ENCODE measurements at places on chromosomes 7 and 10.

GRCh38 chr7:129843365-129843898 lies 109.3 kb downstream of the UBE2H start:
- DNase-seq: no peak

DNA sequence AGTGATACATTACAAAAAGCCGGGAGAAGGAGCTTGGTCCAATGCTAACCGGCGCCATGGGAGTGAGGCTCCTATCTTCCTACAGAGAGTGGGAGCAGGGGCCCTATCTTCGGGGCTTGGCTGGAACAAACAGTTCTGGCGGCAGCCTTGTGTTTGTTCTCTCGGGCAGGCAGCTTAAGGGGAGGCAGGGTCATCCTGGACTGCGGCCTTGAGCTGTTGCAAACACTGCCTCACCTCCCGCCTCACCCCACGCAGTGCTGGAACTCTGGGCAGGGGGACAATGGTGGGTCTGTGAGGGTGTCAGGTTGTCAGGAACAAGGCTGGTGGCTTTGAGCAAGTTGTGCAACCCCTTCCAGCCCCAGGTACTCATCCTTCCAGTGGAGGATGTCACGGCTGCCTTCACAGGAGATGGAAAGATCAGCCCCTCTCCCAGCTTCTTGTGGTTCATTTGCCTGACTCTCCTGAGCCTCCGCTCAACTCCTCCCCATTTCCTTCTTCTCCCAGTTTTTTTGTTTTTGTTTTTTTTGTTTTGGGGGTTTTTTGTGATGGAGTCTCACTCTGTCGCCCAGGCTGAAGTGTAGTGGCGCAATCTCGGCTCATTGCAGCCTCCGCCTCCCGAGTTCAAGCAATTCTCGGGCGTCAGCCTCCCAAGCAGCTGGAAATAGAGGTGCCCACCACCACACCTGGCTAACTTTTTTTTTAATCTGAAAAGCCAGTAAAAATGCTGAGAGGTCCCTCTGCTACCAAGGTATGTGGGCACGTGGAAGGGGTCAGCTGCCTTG lies 57.4 kb downstream of the SPOCK2 start:
- DNase-seq: no peak

DNA sequence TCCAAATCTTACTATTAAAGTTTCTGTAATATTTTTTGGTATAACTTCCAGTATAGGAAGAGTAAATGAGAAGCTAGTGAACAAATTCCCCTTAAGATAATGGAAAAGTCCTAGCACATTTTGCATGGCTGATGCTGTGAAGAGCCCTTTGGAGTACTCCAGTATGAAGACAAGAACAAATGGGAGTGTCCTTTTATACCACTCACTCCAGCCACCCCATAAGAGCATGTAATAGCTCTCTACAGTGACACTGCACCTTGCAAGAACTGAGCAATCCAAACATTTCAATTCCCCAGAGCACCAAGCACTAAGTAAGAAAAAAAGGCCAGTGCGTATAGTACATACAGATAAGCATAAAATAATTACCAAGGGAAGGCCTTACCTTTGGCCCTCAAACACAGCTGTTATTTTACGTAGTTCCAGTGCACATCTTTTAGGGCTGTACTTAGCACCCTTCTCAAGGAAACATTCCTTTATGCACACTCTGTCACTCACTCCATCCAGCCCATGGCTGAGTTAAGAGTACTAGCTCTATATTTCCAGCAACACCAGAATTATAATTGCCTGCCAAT lies 135.4 kb downstream of the ST7 start:
- DNase-seq: no peak

DNA sequence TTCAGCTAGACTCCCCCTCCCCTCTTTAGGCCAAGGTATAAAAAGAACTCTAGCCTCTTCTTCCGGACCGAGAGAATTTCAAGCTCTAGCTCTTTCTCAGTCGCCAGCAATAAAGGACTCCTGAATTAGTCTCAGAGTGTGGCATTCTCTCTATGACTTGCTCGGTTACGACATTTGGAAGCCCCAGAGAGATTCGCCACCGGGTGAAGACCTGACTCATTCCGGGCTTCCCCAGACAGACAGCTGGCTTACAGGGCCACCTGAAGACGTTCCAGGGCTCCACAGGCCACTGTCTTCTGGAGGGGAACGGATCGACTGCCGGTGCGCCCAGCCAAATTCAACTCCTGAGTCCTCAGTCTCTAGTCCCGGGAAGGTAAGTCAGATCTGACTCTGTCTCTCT lies at the start of gene AKR1B15:
TSS of gene AKR1B15 (plus strand) at position 234 of the 400 bp plus-strand sequence. CDS start 15,510 bp downstream, outside the sequence.
- no peak for DNase-seq

GRCh38 chr10:48465860-48466521 lies 138.9 kb downstream of the ARHGAP22 start:
- DNase-seq: no peak

- DNase-seq: no peak
These were observed 386.0 kb downstream of the EXOC4 start for GRCh38 chr7:133638857-133639256.

- no peak for DNase-seq
These were observed 31.9 kb downstream of the SCRN1 start for GRCh38 chr7:29957521-29958310.

- DNase-seq: no peak
These were observed 46.2 kb downstream of the COL13A1 start for GRCh38 chr10:69847883-69848282.

GRCh38 chr10:46026106-46026505 lies 4.3 kb downstream of the NCOA4 start:
- no peak for DNase-seq

DNA sequence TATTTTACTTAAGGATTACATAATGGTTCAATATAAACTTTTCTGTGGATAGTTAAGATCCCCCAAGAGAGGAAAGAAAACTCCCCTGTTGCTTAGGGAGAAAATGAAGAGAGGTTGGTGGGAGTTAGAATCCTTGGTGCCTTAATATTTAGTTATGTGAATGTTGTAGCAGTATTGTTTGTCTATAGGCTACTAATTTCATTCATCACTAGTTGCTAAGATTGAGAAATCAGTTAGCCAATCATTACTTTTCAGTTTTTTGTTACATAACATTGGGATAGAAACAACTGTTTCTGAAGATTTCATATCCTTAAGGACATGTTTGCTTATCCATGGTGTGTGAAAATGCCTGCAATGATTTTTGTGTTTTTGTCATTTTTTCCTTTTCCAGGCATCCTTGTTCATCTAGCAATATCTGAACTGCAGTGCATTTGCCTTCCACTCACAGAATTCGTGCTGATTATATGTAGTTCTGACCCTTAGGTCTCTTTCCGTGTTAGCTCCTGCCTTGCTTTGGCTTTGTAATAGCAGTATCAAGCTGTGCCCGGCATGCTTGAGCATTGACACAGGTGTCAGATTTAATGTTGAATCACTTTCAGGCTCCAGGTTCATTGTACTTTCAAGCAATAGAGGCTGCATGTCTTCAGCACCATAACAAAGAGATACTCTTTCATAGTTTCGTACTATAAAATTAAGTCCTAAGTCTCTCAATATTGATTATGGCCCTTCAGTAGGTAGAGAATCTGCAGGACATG lies 85.0 kb downstream of the PODXL start:
- no peak for DNase-seq

- peak; percentile 62 for DNase-seq
These were observed 48.4 kb downstream of the TES start for GRCh38 chr7:116258734-116259133.

DNA sequence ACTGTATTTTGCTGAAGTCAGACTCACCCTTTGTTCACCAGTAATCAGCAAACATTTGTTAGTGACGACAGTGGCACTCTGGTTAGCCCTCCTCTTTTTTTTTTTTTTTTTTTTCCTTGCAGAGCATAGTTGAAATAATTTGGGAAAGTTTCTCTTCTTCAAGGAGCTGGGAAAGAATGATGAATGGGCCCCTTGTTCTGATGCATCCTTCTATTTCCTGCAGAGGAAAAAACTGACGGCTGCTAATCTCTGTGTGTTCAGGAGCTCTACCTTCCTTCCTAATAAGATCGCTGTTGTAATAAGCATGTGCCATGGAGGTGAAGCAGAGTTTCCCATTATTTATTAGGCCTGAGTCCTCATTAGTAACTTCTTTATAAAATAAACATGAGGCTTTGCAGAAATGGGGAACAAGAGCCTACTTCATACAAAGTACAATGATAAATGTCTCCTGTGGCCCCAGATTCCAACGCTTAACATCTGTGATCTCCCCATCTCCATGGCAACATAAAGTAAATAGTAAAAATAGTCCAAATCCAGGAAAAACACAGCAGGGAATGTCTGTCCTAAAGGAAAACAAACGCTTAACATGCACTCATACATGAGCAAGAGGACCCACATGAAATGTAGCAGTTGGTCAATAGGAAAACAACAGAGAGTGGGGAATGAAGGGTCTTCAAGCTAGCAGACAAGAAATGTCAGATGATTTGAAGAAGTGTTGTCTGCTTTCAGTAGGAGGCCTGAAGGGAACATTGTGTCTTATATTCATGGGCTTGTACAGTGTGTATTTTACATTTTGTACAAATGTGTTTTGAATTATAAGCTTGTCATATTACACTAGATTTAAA lies 59.1 kb upstream of the CALD1 start:
- DNase-seq: no peak

DNA sequence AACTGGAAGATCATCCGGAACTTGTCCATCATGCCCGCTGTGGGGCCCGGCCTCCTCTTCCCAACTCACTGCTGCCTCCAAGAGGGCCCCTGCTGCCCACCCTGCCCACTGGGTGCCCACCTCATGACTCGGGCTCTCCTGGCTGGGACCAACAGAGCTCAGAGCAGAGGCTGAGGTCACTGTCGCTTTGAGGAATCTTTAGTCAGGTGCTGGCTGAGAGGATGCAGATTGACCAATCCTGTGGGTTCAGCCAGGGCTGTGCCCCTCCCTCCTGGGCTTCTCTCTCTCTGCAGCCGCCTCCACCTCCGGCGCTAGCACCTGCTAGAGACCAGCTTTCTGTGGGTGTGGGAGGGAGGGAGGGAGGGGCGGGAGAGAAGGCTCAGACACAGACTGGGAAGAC lies at the start of gene CALHM1:
TSS of gene CALHM1 (minus strand) at position 181 of the 400 bp plus-strand sequence. CDS start at position 32, 149 bp downstream.
- DNase-seq: no peak

GRCh38 chr7:117874191-117874700 lies 1.0 kb upstream of the CTTNBP2 start:
- DNase-seq: no peak

DNA sequence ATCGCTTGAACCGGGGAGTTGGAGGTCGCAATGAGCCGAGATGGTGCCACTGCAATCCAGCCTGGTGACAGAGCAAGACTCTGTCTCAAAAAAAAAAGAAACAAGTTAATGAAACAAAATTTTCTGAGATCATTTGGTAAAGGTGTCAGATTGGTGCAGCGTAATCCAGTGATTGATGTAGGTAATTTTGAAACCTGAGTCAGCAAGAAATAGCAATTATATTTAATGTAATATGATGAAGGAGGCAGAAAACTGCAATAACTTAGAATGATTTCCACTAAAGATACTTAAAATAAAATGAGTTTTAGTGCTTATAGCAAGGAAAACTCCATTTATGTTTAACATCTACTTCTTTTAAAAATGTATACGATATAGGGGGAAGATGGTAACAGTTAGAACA lies 1049.8 kb upstream of the C7orf33 start:
- no peak for DNase-seq

DNA sequence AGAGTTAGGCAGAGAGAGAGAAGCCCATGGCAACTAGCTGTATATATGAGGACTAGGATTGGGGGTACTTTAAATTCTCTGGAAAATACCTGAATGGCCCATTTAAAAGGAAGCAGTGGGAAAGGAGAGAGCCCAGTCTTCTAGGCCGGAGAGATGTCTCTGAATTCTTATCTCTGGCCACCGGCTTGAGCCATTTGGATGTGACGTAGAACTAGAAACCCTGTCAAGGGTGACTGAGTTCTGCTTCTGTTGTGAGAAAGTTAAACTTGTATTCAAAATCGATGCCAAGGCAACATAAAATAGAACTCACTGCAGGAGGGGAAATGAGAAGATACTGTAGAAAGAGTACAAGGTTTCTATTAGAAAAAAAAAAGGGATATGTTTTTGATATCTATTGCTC lies 6.3 kb upstream of the GSTK1 start:
- DNase-seq: no peak

DNA sequence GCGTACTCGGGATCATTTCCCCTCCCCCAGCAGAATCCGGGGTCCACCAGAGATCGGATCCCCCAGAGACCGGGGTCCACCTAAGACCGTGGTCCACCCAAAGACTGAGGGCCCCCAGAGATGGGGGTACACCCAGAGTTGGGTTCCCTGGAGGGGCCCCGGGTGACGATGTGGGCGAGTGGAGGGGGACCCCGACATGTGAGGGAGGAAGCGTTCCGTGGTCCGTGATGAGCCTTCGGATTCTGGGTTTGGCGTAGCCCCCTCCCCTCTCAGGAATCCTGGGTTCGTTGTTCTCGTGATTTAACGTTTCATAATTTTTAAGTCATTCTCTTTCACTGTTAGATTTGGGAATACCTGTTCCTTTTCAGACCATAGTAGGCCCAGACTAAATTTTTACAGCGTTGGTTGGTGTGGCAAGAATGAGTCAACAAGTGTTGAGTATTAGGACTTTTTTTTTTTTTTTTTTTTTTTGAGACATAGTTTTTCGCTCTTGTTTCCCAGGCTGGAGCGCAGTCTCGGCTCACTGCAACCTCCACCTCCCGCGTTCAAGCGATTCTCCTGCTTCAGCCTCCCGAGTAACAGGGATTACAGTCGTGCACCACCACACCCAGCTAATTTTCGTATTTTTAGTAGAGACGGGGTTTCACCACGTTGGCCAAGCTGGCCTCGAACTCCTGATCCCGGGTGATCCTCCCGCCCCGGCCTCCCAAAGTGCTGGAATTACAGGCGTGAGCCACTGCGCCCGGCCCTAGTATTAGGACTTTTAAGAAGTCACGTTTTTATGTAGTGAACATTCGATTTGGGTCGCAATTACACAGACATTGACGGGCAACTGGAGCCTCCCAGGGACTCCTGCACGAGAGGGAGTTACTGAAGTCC lies 672 bp downstream of the GTPBP4 start:
- DNase-seq: no peak

DNA sequence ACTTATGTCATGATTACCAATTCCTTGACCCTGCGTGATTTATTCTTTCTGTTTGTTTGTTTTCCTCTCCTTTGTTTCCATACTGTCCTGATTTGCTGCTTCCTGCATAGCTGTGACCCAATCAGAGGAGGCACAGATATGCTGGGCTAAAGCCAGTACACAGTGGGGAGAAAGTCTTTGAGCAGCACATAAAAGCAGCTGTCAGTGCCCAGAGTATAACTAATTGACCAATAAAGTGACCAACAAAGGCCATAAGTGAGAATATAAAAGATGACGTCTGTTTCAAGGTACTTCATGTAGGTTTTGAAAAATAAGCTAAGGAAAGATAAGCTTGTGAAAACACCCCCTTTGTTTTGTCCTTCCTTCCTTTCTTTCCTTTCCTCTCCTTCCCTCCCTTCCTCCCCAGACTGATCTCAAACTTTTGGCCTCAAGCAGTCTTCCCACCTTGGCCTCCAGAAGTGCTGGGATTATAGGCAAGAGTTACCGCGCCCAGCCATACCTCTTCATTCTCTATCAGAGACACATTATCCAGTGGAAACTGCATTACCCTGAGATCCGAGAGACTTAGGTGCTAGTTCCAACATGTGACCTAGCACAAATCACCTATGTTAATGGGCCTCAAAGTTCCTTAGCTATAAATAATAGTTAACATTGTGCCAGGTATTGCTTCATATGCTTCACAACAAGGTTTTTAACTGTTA lies 17.0 kb downstream of the BCAP29 start:
- no peak for DNase-seq

- DNase-seq: no peak
These were observed at the start of gene CYP3A5 for GRCh38 chr7:99679400-99680191. Gene CYP3A5 (minus strand): TSS chr7:99679996. CDS start chr7:99679896, 100 bp downstream.
